ENCODE measurements at places on chromosomes 11 and 22.

DNA sequence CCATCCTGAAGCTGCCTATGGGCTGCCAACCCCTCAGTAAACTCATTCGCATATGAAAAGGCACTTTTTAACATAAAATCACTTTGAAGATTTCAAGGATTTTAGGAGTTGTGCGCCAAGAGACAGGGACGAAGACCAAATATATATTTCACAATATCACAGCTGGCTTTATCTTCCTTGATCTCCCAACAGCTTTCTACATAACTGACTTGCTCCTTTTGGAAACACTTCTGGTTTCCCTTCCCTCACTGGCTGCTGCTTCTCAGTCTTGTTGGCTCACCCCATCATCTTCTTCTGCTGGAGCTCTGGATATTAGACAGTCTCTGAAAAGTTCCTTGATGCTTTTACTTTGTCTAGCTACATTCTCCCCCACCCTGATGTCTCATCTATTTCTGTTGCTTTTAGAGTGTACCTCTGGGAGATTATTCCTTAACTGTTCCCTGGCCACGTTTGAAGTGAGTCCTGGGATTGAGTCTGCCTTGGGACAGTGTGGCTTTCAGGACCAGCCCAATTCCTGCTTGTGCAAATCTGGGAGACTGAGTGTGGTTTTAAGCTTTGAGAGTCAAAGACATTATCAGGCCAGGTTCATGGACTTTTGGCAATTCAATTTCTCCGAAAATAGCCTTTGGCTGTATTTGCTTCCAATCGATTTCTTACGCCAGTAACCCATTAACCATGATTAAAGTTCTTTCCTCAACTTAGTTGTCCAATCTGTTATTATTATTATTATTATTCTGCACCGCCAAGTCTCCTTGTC is 30.9 kb upstream of the NNMT start:
- DNase-seq, result no peak

DNA sequence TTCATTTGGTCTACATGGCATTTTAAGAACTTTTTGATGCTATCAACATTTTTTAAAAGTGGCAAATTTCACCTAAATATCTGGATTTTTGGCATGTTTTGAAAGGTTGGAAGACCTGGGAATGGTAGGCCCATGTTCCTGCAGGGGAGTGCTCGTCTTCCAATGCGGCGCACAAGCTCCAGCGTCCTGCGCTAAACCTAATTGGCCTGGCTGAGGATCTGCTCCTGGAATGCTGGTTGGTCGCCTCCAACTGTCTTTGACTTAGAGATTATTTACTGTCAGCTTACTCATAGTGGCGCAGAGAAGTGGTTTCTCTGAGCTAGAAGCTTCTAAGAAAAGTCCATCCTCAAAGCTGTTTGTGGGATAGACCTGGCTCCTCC is 626 bp upstream of the LIMK2 start:
- no peak for DNase-seq

DNA sequence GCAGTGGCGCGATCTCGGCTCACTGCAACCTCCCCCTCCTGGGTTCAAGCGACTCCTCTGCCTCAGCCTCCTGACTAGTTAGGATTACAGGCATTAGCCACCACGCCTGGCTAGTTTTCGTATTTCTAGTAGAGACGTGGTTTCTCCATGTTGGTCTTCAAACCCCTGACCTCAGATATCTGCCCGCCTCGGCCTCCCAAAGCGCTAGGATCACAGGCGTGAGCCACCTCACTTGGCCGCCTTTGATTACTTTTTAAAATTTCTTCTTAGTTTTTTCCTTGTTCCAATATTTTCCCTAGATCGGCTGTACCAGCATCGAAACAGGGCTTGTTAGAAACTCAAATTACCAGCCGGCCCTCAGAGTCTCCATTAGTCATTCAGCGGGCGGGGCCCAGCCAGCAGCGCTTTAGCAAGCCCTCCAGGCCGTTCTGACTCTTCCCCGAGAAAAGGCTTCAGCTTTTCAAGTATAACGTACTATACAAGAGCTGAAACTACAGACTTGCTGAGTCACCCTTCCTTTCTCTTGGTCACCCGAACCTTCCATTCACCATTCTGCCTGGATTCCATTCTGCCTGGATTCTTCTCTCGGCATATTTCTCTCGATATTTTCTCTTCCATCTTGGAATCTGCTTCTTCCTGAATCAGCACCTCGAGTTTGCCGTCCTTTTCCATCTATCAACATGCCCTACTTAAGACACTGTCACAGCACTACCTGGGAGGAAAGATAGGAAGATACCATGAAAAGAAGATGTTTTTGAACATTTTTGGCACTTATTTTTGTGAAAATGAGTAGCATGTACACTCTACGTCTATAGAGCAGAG is 6.7 kb upstream of the CAPRIN1 start:
- DNase-seq, result peak; percentile 29

DNA sequence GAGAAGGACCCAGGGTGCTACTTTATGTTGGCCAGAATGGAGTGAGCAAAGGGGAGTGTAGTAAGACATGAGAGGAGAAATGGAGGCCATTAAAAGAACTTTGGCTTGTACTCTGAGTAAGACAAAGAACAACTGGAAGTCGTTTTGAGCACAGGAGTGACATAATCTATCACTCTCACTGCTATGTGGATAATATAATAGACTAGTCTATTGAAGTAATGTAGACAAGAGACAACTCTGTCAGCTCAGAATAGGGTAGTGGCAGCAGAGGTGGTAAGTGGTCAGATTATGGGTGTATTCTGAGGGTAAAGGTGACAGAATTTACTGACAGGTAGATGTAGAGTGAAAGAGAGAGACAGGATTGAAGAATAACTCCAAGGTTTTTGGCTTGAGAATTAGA is 8.2 kb downstream of the KIF18A start:
- DNase-seq, result no peak

GRCh38 chr22:30704978-30705377 is 10.3 kb downstream of the OSBP2 start:
- DNase-seq, result no peak

- DNase-seq, result no peak
These were observed 165.1 kb downstream of the DBX1 start for GRCh38 chr11:19995145-19995544.

- DNase-seq, result no peak
These were observed 105.3 kb upstream of the HSD17B12 start for GRCh38 chr11:43574949-43575912.

- DNase-seq, result no peak
These were observed 24.4 kb downstream of the PPP2R1B start for GRCh38 chr11:111741751-111742150.

DNA sequence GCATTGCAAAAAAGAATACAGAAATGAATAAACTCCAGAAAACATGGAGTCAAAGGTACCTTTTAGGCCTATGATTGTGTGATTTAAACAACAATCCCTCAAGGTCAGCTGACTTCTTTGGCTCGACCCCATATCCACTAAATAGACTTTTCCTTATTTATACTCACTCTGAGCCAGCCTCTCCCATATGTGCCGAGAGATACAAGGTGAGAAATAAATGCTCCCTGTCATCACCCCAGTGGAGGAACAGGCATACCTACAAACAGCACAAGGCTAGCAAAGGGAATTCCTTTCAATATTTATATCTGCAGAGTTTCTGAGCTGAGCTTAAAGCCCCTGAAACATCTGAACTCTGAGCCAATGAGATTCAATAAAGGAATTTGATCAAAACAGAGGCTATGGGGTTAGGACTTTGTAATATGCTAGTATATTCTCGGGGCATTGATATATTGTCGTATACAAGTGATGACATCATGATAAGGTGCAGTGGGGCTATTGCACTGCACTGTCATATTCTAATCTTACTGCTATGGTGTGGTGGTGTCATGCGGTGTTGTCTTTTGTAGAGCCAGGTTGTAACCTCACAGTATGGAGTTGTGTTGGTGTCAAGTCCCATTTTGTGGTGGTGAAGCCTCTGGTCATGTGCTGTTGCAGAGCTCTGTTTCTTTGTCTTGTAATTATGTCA is 56.0 kb upstream of the GALNT18 start:
- DNase-seq, result no peak

GRCh38 chr11:63869171-63869591 is 30.3 kb downstream of the MARK2 start:
- no peak for DNase-seq

GRCh38 chr11:15557457-15558230 is 442.9 kb downstream of the INSC start:
- DNase-seq, result no peak

- no peak for DNase-seq
These were observed 17.7 kb downstream of the TXN2 start for GRCh38 chr22:36463783-36464184.

DNA sequence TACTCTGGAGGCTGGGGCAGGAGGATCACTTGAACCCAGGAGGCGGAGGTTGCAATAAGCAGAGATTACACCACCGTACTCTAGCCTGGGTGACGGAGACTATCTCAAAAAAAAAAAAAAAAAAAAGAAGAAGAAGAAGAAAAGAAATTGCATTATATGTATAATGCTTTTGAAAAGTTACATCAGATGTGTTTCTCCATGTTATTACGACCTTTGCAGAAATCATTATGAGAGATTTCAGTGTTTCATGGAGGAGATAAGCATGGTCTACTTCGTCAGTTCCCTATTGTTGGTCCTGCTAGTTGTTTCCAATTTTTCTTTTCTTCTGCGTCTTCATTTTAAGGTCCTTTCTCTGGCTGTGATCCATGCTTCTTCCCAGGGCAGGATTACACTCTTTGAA is 3.0 kb downstream of the MIAT start:
- DNase-seq, result no peak

DNA sequence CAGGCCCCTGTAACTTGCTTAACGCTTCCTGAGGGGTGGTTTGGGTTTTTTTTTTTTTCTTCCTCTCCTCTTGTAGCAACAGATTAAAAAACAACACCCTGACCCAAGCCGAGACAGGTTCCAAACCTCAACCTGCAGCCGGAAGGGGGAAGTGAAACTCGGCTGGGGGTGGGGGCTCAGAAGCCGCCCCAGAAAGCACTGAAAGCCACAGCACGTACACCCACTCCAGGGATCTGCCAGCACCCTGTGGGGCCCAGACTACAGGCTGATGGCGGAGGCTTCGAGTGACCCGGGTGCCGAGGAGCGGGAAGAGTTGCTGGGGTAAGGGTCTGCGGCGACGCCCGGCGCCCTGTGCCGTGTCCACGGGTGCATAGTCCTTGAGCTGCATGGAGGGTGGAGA is at the start of gene LSP1:
Gene LSP1 (plus strand): TSS at position 208 of the 400 bp plus-strand sequence. CDS start 61 bp downstream, at position 269.
- peak; percentile 86 for DNase-seq

DNA sequence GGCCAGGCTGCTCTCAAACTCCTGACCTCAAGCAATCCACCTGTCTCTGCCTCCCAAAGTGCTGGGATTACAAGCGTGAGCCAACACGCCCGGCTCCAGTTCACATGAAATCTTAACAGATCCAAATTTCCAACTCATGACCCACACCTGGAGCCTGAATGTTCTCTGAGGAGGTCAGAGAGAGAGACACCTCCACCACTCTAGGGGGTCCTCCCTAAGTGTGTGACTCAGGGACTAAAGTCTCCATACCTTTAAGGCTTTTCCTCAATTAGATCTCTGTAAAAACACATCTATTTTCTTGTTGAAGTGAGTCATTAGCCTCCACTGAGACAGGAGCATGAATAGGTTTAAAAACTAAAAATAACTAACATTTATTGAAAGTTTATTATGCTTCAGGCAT is 376.4 kb downstream of the CADM1 start:
- DNase-seq, result no peak

- DNase-seq, result no peak
These were observed 56.1 kb upstream of the NUP50 start for GRCh38 chr22:45107671-45108070.

DNA sequence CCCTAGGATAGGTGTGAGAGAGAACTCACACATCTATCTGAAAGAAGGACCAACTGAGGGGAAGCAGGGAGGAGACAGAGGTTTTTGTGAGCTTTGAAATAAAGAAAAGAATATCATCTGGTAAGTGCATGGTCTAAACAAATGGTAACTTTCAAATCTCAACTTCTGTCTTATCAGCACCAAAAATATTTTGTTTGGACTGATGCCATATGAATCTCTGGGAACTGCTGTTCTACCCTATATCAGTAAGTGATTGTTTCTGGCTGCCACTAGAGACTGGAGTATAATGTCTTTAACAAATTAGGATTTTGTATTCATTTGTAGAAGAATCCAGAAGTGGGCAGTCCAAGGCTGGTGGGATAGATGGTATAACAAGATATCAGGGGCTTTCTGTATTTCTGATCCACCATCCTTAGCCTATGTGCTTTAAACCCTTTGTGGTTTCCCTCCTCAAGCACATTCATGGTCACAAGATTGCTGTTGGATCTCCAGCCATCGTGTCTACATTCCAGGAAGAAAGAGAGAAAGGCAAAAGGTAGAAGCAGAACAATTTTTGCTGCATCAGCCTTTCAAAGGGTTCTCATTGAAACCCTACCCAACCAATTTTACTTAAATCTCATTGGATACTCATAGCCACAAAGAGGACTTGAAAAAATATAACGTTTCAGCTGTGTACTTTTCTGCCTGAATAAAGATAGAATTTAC is 4.7 kb downstream of the HEPHL1 start:
- DNase-seq, result no peak

GRCh38 chr22:49979587-49980264 is 19.2 kb downstream of the PIM3 start:
- DNase-seq, result peak; percentile 56

DNA sequence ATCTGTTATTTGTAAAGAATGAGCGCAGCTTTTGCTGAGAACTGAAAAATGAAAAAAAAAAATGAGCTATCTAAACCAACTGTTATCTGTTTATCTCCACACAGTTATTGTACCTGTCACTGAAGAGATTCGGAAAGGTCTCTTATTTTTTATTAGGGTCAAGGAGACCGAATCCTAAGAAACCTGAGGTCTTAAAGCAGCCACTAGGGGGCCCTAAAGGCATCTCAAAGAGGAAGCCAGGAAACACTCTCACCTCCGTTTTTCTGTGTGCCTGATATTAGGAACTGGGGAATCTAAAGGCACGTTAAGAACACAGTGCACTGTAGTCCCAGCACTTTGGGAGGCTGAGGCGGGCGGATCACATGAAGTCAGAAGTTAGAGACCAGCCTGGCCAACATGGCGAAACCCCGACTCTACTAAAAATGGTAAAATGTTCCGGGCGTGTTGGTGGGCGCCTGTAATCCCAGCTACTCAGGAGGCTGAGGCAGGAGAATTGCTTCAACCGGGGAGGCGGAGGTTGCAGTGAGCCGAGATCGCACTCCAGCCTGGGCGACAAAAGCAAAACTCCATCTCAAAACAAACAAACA is 3.5 kb upstream of the LARGE1 start:
- DNase-seq, result peak; percentile 33

GRCh38 chr22:46006379-46007002 is 29.5 kb upstream of the WNT7B start:
- peak; percentile 84 for DNase-seq

- DNase-seq, result no peak
These were observed 580.6 kb upstream of the ANO5 start for GRCh38 chr11:21612326-21612725.

GRCh38 chr22:44623771-44624510 is 78.1 kb upstream of the PRR5 start:
- peak; percentile 21 for DNase-seq

GRCh38 chr22:27995801-27996528 is 76.9 kb upstream of the PITPNB start:
- DNase-seq, result no peak

- no peak for DNase-seq
These were observed 95.8 kb downstream of the TBC1D22A start for GRCh38 chr22:46858181-46858771.

Measured in CD4-positive, alpha-beta T cell treated with Interferon alpha-2 for 1 hour (primary cell).